MCF 10A (cell line): ENCODE measurements at places on chromosomes 3 and 15. TPM values are rescaled to one million over a fixed set of nuclear protein-coding genes. Genes with fewer than 3 reads are reported as not detected.
A peak's percentile ranks its signal among the peaks of the same experiment; 100 is the strongest.

- H3K27me3 ChIP-seq = no peaks in the 10 kb centered on the region
- H3K4me1 ChIP-seq = no peaks in the 10 kb centered on the region
- no peak overlapping the region for H3K27ac ChIP-seq
- H3K36me3 ChIP-seq = no peaks in the 10 kb centered on the region
- no peak for DNase-seq
- no peak overlapping the region for H3K4me3 ChIP-seq
These were observed 345.0 kb downstream of the ZNF385D start for GRCh38 chr3:21405671-21406667.

DNA sequence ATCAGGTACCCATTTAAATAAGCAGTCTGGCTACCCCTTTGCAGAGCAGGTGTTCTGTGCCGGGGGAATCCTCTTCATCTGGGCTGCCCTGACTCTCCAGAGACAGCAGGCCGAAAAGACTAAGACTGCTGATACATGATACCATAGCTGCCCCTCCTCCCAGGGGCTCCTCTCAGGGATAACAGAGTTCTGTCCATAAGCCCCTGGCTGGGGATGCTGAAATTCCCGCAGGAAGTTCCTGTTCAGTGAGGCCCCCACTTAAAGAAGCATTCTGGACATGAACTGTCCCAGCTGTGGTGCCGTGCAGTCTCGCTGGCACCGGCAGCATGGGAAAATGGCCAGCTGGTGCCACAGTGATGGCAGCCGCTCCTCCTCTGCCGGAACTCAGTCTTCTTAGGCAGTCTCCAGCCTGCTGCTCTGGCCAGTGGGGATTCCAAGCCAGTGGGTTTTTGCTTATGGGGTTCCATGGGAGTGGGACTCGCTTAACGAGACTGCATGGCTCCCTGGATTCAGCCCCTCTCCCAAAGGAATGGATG is 1026.2 kb downstream of the NAALADL2 start:
- no peaks in the 10 kb centered on the region for H3K36me3 ChIP-seq
- DNase-seq = no peak
- no peak overlapping the region for H3K27ac ChIP-seq
- no peaks in the 10 kb centered on the region for H3K27me3 ChIP-seq

SAMMSON gene
- not detected in 2 replicates for total RNA-seq

- no peaks in the 10 kb centered on the region for H3K27me3 ChIP-seq
- no peak overlapping the region for H3K27ac ChIP-seq
- no peaks in the 10 kb centered on the region for H3K4me1 ChIP-seq
- H3K4me3 ChIP-seq = no peak overlapping the region
- no peaks in the 10 kb centered on the region for H3K36me3 ChIP-seq
These were observed 1.1 kb downstream of the ATP10A start for GRCh38 chr15:25862071-25862471.

RPP25 gene
- total RNA-seq = 0.17 TPM in 1 of 2 replicates, not detected in the other

- H3K4me3 ChIP-seq = no peak overlapping the region
- peaks cover 33% of the 10 kb centered on the region for H3K4me1 ChIP-seq
- peaks cover 4% of the 10 kb centered on the region for H3K36me3 ChIP-seq
- no peak overlapping the region for H3K27ac ChIP-seq
These were observed 30.5 kb downstream of the ALS2CL start for GRCh38 chr3:46662771-46663551.

HDC gene
- total RNA-seq = not detected in 2 replicates

GRCh38 chr15:38878926-38879325 is 314.3 kb upstream of the RASGRP1 start:
- no peaks in the 10 kb centered on the region for H3K27me3 ChIP-seq
- H3K36me3 ChIP-seq = no peaks in the 10 kb centered on the region
- H3K4me1 ChIP-seq = peaks cover 13% of the 10 kb centered on the region
- DNase-seq = peak; percentile 21
- H3K4me3 ChIP-seq = no peak overlapping the region

GRCh38 chr3:183515968-183516851 is 39.3 kb downstream of the KLHL6 start:
- H3K27me3 ChIP-seq = peaks cover 47% of the 10 kb centered on the region
- H3K4me3 ChIP-seq = no peak overlapping the region
- H3K27ac ChIP-seq = no peak overlapping the region
- H3K4me1 ChIP-seq = no peaks in the 10 kb centered on the region
- no peak for DNase-seq
- no peaks in the 10 kb centered on the region for H3K36me3 ChIP-seq

DNA sequence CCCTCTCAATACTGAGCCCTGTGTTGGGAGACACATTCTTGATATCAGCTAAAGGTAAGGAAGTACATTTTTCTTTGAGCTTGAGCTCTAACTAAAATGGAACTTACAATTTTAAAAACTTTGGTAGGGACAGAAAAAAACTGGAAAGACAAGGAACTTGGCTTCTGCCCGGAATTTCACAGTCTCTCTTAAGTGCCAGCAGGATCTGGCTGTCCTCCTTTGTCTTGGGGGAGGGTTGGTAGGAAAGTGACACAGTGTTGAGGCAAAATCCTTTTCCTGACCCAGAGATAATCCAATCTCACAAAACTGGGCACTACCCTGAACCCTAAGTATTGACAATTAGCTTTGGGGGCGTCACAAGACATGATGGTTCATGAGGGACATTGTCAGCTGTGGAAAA is 45.3 kb downstream of the ZPLD1 start:
- H3K4me1 ChIP-seq = no peaks in the 10 kb centered on the region
- no peak overlapping the region for H3K27ac ChIP-seq
- H3K4me3 ChIP-seq = no peak overlapping the region
- no peaks in the 10 kb centered on the region for H3K36me3 ChIP-seq
- DNase-seq = no peak
- H3K27me3 ChIP-seq = no peaks in the 10 kb centered on the region

- H3K4me3 ChIP-seq = no peak overlapping the region
- H3K4me1 ChIP-seq = peaks cover 13% of the 10 kb centered on the region
- DNase-seq = no peak
- no peaks in the 10 kb centered on the region for H3K36me3 ChIP-seq
- H3K27me3 ChIP-seq = no peaks in the 10 kb centered on the region
These were observed 60.5 kb upstream of the DPH6 start for GRCh38 chr15:35606450-35606779.

GRCh38 chr3:100516838-100517237 is 24.4 kb downstream of the TMEM45A start:
- H3K27ac ChIP-seq = no peak overlapping the region
- DNase-seq = no peak
- no peaks in the 10 kb centered on the region for H3K27me3 ChIP-seq
- peaks cover 15% of the 10 kb centered on the region for H3K4me1 ChIP-seq
- no peaks in the 10 kb centered on the region for H3K36me3 ChIP-seq
